Upper lobe of right lung (tissue), 1 donor: ENCODE measurements at places on chromosomes 11 and 22. TPM values are rescaled to one million over a fixed set of nuclear protein-coding genes. Genes with fewer than 3 reads are reported as not detected.
A peak's percentile ranks its signal among the peaks of the same experiment; 100 is the strongest.

DNA sequence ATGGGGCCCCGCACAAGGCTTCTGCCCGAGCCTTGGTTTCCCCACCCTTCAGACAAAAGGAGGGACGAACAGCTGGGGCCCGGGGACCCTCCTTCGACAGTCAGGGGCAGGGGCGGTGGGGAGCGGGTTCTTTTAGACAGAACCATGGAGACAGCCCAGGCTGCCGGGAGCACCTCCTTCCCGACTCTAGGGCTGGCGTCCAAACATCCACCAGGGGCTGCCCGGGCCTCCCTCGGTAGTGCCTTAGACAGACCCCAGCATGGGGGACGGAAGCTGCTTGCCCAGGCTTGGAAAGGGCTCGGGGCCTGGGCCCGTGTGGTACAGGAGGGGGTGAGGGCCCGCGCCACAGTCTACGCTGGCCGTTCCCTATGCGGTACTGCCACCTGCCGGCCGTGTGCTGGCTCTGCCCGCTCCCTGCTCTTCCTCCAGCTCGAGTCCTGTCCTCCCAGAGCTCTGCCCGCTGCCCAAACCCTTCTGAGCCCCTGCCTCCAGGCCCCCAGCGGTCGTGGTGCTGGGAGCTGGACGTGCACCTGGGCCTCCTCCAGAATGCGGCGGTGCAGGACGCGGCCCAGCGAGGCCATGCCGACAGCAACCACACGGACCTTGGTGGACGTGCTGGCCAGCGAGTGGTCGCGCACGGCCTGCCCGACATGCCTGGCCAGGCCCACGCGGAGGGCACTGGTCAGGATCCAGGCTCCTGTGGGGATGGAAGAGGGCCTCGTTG, 20.1 kb downstream of the TSSC4 start:
- no peak overlapping the region for H3K4me3 ChIP-seq
- peaks cover 8% of the 10 kb centered on the region for H3K4me1 ChIP-seq

GRCh38 chr11:61080526-61080925, 21.8 kb upstream of the CD5 start:
- no peaks in the 10 kb centered on the region for H3K36me3 ChIP-seq
- no peak overlapping the region for H3K4me3 ChIP-seq
- H3K4me1 ChIP-seq = no peaks in the 10 kb centered on the region
- no peaks in the 10 kb centered on the region for H3K27me3 ChIP-seq
- no peak for DNase-seq

GRCh38 chr11:71396548-71397123, 51.6 kb downstream of the DHCR7 start:
- no peak overlapping the region for H3K27ac ChIP-seq
- H3K4me1 ChIP-seq = no peaks in the 10 kb centered on the region
- H3K4me3 ChIP-seq = no peak overlapping the region
- H3K27me3 ChIP-seq = peaks cover 11% of the 10 kb centered on the region

GRCh38 chr11:77095551-77096490, 6.8 kb upstream of the OMP start:
- H3K36me3 ChIP-seq = no peaks in the 10 kb centered on the region
- no peaks in the 10 kb centered on the region for H3K27me3 ChIP-seq
- DNase-seq = peak; percentile 57
- no peak overlapping the region for H3K4me3 ChIP-seq

- H3K27ac ChIP-seq = no peak overlapping the region
- DNase-seq = no peak
- peak overlapping the region; percentile 19 for H3K4me3 ChIP-seq
- no peaks in the 10 kb centered on the region for H3K4me1 ChIP-seq
- H3K27me3 ChIP-seq = no peaks in the 10 kb centered on the region
These were observed 32.9 kb upstream of the RELT start for GRCh38 chr11:73343076-73343873.

GRCh38 chr11:62054484-62055121, 69.2 kb upstream of the INCENP start:
- H3K4me1 ChIP-seq = no peaks in the 10 kb centered on the region
- DNase-seq = no peak
- no peak overlapping the region for H3K27ac ChIP-seq
- H3K36me3 ChIP-seq = no peaks in the 10 kb centered on the region
- no peak overlapping the region for H3K4me3 ChIP-seq

DNA sequence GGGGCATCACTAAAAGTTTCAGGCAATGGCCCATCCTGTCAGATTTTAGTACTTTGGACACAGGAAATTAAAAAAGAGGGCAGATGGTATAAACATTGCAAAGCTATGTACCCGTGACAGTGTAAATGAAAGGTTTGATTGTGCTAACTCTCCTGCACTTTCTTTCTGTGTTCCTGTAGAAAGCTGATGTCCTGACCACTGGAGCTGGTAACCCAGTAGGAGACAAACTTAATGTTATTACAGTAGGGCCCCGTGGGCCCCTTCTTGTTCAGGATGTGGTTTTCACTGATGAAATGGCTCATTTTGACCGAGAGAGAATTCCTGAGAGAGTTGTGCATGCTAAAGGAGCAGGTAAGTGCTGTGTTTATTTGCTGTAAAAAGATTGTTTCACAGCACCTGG, 10.3 kb downstream of the CAT start:
- H3K4me1 ChIP-seq = peaks cover 38% of the 10 kb centered on the region
- H3K27me3 ChIP-seq = no peaks in the 10 kb centered on the region
- peaks cover 47% of the 10 kb centered on the region for H3K36me3 ChIP-seq

DNA sequence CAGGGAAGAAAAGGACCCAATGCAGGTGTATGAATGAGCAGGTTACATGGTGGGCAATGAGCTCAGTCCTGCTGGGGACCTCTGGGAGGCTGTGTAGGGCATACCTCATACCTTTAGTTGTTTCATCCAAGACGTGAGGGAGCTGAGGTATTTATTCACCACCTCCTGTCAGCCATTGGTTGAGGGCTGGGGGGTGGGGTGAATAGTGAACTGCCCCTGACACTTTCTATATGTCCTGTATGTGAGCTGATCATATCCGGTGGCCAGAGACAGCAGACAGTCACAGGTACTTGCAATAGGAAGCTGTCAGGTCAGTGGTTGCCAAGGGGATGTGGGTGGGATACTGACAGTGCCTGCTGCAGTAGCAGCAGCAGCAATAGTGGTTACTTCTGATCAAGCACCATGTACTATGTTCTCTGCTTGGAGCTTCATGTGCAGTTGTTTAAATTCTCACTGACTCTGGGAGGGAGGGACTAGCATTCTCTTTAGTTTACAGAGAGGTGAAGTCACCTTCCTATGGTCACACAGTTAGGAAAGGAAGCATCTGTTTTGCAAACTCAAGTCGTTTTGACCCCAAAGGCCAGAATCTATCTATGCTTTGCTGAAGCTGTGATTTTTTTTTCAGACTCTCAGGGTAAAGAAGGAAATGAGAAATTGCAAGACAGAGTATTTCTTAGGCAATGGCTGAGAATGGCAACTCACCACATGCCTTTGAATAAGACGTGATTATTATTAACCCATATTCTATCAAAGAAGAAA, 54.0 kb downstream of the MIAT start:
- H3K4me1 ChIP-seq = no peaks in the 10 kb centered on the region
- no peaks in the 10 kb centered on the region for H3K36me3 ChIP-seq
- H3K27ac ChIP-seq = no peak overlapping the region

Gene CRYBA4
- not detected for total RNA-seq

Gene DBX1
- total RNA-seq = not detected

Gene HBD
- total RNA-seq = not detected

Gene C22orf15
- total RNA-seq = not detected
